Chondrocyte (in vitro differentiated cells): ENCODE measurements at places on chromosomes 3 and 15.
A peak's percentile ranks its signal among the peaks of the same experiment; 100 is the strongest.

- H3K27me3 ChIP-seq, result no peaks in the 10 kb centered on the region
- peaks cover 9% of the 10 kb centered on the region for H3K36me3 ChIP-seq
- peak overlapping the region; percentile 100 for H3K27ac ChIP-seq
- H3K4me3 ChIP-seq, result peak overlapping the region; percentile 79
- DNase-seq, result no peak
Observed at GRCh38 chr3:141370065-141370533, 1.8 kb downstream of the ZBTB38 start.

- H3K4me3 ChIP-seq, result no peak overlapping the region
- H3K27ac ChIP-seq, result no peak overlapping the region
Observed at GRCh38 chr3:58202917-58203360, 7.8 kb downstream of the DNASE1L3 start.

GRCh38 chr3:161694682-161695564 lies 198.3 kb downstream of the OTOL1 start:
- no peak overlapping the region for H3K27ac ChIP-seq
- H3K4me1 ChIP-seq, result peaks cover 24% of the 10 kb centered on the region
- H3K27me3 ChIP-seq, result no peaks in the 10 kb centered on the region
- no peak overlapping the region for H3K4me3 ChIP-seq

DNA sequence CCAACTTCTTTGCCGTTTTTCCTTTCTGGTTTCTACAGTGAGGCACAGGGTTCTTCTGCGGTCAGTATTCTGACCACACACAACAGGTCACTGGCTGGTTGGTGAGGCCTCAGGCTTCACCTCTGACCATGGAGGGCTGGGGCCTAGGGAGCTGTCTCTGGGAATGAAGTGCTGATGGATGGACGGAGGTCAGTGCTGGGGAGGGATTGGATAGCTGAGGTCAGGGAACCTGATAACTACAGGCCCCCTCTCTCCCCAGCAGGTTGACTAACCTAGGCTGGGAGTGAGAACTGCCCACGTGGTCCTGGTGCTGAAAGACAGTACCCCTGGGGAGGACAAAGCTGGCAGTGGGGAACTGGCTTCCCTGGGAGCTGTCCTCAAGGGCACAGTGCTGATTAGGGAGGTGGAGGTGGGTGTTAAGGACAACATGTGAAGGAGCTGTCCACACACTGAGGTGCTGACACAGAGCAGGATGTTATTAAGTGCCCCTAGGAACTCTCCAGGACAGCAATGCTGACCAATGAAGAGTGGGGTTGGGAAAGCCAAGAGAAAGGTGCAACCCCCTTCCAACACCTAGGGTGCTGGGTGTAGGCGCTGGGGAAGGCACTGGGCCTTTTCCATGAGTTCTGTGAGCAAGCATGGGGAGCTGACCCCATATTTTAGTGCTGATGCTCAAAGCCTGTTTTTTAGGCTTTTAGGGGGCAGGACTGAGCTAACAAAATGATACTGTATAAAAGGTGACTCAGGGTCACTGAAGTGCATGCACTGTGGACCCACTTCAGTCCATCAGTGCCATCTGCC lies 45.2 kb downstream of the ATP2B2 start:
- DNase-seq, result no peak
- H3K4me3 ChIP-seq, result no peak overlapping the region
- H3K36me3 ChIP-seq, result no peaks in the 10 kb centered on the region
- H3K27me3 ChIP-seq, result peaks cover 36% of the 10 kb centered on the region
- no peaks in the 10 kb centered on the region for H3K4me1 ChIP-seq

- H3K27me3 ChIP-seq, result no peaks in the 10 kb centered on the region
- no peak overlapping the region for H3K4me3 ChIP-seq
- peak overlapping the region; percentile 91 for H3K27ac ChIP-seq
- no peak for DNase-seq
Observed at GRCh38 chr15:64697911-64698369, 77.4 kb downstream of the RBPMS2 start.

- peaks cover 2% of the 10 kb centered on the region for H3K36me3 ChIP-seq
- H3K4me1 ChIP-seq, result no peaks in the 10 kb centered on the region
- no peak for DNase-seq
Observed at GRCh38 chr3:194833114-194833910, 147.6 kb downstream of the FAM43A start.

DNA sequence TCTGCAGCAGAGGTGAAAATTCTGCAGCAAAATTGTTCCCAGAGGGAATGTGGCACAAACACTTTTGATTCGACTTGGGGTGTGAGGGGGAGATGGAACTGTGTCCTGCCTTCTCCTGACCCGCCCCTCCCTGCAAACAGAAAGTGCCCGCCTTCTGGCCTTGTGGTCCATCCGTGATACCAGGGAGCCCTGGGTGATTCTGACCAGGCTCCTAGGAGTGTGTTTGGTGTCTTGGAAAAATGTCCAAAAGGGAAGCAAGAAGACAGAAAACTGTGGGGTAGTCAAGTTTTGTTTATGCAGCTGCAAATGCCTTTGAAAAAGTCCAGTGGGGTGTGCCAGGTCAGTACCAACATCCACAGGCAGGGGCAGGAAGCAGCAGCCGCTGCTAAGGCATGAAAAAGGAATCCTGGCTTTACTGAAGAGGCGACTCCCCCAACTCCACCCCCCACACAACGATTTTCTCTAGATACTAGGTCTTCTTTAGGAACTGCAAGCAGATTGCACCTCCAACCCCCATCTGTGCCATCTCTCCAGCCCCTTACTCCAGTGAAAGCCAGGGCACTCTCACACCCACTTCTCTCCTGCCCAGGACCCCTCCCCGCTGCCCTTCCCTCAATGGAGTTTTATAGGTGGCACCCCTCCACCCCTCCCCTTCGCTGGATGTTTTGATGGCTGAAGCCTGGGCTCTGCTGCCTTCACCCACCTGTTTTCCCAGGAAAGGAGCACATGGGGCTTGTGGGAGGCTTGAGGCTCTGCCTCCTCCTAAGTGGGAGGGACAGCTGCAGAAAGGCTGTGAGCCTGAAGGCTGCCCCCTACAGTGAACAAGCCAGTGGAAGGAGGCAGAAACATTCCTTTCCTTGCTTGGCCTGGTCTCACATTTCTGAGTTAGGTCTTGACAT lies 82.4 kb upstream of the HERC1 start:
- peak overlapping the region; percentile 50 for H3K27ac ChIP-seq
- H3K27me3 ChIP-seq, result no peaks in the 10 kb centered on the region
- no peak overlapping the region for H3K4me3 ChIP-seq
- no peaks in the 10 kb centered on the region for H3K36me3 ChIP-seq
- peaks cover 42% of the 10 kb centered on the region for H3K4me1 ChIP-seq

- no peaks in the 10 kb centered on the region for H3K36me3 ChIP-seq
- peaks cover 5% of the 10 kb centered on the region for H3K27me3 ChIP-seq
- no peak for DNase-seq
- H3K4me3 ChIP-seq, result no peak overlapping the region
- H3K27ac ChIP-seq, result no peak overlapping the region
Observed at GRCh38 chr3:17138246-17139039, 253.7 kb downstream of the PLCL2 start.

- peaks cover 8% of the 10 kb centered on the region for H3K4me1 ChIP-seq
- no peak overlapping the region for H3K4me3 ChIP-seq
- no peaks in the 10 kb centered on the region for H3K27me3 ChIP-seq
- DNase-seq, result no peak
- no peaks in the 10 kb centered on the region for H3K36me3 ChIP-seq
Observed at GRCh38 chr3:191148131-191148530, 50.9 kb upstream of the OSTN start.

DNA sequence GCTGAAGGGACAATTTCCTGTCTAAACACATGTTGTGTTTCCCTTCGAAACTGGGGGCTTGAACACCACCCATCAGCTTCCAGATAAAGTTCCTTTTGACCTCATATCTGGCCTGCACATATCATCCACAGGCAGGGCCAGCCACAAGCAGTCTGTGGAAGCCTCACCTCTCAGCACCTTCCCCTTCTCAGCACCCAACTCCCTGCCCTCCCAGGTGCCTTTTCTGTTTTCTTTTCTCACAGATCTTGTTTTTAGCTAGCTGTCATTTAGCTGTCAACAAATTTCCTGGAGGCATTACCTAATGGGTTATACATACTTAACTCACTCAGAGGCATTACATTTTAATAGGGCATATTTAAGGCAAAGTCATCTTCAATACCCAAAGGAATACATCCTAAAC lies 93.9 kb downstream of the SEMA6D start:
- no peak overlapping the region for H3K27ac ChIP-seq
- DNase-seq, result no peak
- no peaks in the 10 kb centered on the region for H3K27me3 ChIP-seq
- H3K36me3 ChIP-seq, result no peaks in the 10 kb centered on the region
- H3K4me3 ChIP-seq, result no peak overlapping the region

GRCh38 chr15:101615986-101616848 lies 36.0 kb downstream of the TM2D3 start:
- H3K4me3 ChIP-seq, result peak overlapping the region; percentile 43
- H3K36me3 ChIP-seq, result no peaks in the 10 kb centered on the region
- no peak overlapping the region for H3K27ac ChIP-seq

- DNase-seq, result no peak
- H3K27ac ChIP-seq, result peak overlapping the region; percentile 95
- peaks cover 8% of the 10 kb centered on the region for H3K36me3 ChIP-seq
- peak overlapping the region; percentile 97 for H3K4me3 ChIP-seq
- no peaks in the 10 kb centered on the region for H3K27me3 ChIP-seq
- H3K4me1 ChIP-seq, result peaks cover 66% of the 10 kb centered on the region
Observed at GRCh38 chr3:149657321-149657925, 402 bp downstream of the WWTR1 start.

GRCh38 chr15:50224606-50225005 lies 40.9 kb downstream of the HDC start:
- H3K27ac ChIP-seq, result no peak overlapping the region
- no peak overlapping the region for H3K4me3 ChIP-seq
- peaks cover 6% of the 10 kb centered on the region for H3K4me1 ChIP-seq
- H3K27me3 ChIP-seq, result peaks cover 4% of the 10 kb centered on the region
- DNase-seq, result no peak
- H3K36me3 ChIP-seq, result no peaks in the 10 kb centered on the region

DNA sequence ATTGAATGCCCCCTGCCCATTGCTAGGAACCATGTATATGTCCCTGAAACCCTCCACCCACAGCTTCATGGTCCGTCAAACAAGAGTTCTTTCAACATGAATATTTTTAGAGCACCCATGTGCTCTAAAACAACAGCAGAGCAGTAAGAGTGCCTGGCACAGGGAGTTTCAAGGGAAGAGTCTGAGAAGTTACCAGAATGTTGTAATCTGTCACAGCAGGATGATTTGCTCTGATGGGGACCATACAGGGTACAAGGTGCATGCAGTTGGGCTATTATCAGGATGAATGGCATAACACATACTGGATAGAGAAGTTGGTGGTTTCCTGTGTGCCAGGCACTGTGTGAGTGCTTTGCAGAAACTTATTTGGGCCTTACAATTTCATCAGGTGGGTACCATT lies 27.8 kb upstream of the FLNB start:
- H3K27ac ChIP-seq, result no peak overlapping the region
- DNase-seq, result no peak
- no peaks in the 10 kb centered on the region for H3K27me3 ChIP-seq

DNA sequence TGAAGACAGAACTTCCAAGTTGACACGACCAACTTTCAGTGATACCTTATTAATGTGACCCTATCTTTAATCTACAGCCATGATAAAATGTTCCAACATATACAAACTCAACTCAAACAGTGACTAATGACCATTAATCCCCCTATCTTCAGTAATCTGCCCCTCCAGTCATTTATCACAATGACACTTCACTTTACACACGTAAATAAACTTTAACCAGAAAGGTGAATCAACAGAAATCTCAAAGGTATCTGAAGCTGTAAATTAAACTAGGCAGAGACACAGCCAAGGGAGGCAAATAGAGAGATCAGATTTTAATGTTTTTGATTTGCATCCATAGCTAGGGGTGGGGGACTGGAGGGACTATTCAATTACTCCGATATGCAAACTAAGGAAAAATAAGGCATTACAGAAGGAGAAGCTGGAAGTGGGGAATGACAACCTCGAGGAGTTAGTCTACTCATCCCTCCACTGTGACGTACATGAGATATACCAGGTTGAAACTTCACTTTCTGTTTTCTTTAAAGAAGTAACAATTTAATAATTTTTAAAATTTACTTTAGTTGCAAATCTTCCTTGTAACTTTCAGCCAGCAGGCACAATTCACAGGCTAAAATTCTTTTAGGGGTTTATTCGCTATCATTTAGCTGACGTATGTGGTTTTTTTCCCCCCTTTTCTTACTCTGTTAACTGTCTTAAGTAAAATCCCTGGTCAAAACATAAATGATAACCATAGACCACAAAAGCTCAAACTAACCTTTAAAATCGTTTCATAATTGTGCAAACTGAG lies 751.0 kb downstream of the ROBO1 start:
- H3K4me1 ChIP-seq, result peaks cover 30% of the 10 kb centered on the region
- DNase-seq, result no peak
- H3K27ac ChIP-seq, result no peak overlapping the region
- H3K4me3 ChIP-seq, result no peak overlapping the region

DNA sequence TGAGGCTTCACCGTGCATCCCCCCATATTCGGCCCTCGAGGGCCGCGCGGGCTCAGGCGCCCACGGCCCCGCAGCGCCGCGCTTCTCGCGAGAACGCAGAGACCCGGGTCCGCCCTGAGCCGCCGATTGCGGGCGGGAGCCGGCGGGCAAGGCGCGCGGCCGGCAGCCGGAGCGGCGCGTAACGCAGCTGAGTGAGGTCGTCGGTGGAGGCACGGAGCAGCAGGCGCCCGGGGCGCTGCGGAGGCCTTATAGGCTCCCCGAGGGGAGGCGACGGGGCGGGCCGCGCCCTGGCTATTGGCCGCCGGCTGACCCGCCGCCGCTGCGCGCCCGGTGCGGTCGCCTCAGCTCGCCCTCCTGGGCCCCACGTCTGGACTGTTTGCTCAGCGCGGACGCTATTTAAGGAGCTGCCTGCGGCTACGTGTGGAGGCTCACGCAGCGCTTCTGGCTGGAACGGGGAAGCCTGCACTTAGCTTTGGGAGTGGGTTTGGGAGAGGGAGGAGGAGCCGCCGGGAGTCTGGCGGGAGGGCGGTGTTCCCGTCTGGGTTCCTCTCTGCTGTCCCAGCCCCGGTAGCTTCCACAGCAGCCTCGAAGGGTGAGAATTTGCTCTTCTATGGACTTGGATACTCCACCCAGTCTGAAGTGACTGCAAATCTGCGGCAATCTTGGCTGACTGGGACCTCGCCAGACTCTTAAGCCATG lies at the start of gene PLOD2:
Gene PLOD2, minus strand, starts transcription at position 221 of the 699 bp plus-strand sequence. Its CDS starts 195 bp downstream, at position 26.
- peaks cover 76% of the 10 kb centered on the region for H3K4me1 ChIP-seq
- H3K4me3 ChIP-seq, result peak within 1 kb of the TSS; percentile 90
- H3K27ac ChIP-seq, result peak within 1 kb of the TSS; percentile 94

- no peaks in the 10 kb centered on the region for H3K4me1 ChIP-seq
- no peak overlapping the region for H3K27ac ChIP-seq
- peaks cover 13% of the 10 kb centered on the region for H3K27me3 ChIP-seq
- H3K36me3 ChIP-seq, result peaks cover 12% of the 10 kb centered on the region
- DNase-seq, result no peak
Observed at GRCh38 chr3:189519458-189519857, 111.7 kb upstream of the TP63 start.

- no peak for DNase-seq
- no peak overlapping the region for H3K4me3 ChIP-seq
- H3K36me3 ChIP-seq, result peaks cover 3% of the 10 kb centered on the region
- H3K27me3 ChIP-seq, result peaks cover 38% of the 10 kb centered on the region
Observed at GRCh38 chr3:46221938-46222337, 13.8 kb upstream of the CCR1 start.

GRCh38 chr3:53808496-53808895 lies 37.7 kb downstream of the CHDH start:
- H3K36me3 ChIP-seq, result no peaks in the 10 kb centered on the region
- no peaks in the 10 kb centered on the region for H3K27me3 ChIP-seq
- H3K4me1 ChIP-seq, result peaks cover 30% of the 10 kb centered on the region
- H3K27ac ChIP-seq, result no peak overlapping the region

- H3K27me3 ChIP-seq, result no peaks in the 10 kb centered on the region
- H3K4me1 ChIP-seq, result peaks cover 24% of the 10 kb centered on the region
- DNase-seq, result no peak
- H3K27ac ChIP-seq, result no peak overlapping the region
Observed at GRCh38 chr15:101161656-101162055, 90.2 kb downstream of the CHSY1 start.
